SK-N-DZ (cell line): ENCODE measurements at places on chromosomes 12 and 14.

GRCh38 chr12:3042826-3043225 is 34.4 kb upstream of the TSPAN9 start:
- DNase-seq: no peak

DNA sequence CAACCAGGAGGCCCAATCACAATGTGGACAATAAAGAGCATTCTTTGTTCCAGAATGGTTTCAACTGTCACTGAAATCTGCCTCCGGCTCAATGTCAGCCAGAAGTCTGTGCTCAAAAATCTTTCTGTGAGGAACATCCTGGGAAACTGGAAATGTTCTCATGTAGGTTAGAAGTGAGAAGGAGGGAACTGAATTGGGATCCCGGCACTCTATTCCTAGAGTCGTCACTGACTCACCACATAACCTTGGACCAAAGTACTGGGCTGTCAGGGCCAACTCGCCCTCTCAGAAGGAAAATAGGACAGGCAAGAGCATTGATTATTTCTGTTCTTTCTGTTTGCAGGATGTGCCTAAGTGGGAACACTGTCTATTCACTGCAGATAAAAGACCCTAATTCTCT is 57.6 kb downstream of the PRKAB1 start:
- DNase-seq: no peak

GRCh38 chr12:90833228-90833627 is 121.7 kb downstream of the CCER1 start:
- no peak for DNase-seq

DNA sequence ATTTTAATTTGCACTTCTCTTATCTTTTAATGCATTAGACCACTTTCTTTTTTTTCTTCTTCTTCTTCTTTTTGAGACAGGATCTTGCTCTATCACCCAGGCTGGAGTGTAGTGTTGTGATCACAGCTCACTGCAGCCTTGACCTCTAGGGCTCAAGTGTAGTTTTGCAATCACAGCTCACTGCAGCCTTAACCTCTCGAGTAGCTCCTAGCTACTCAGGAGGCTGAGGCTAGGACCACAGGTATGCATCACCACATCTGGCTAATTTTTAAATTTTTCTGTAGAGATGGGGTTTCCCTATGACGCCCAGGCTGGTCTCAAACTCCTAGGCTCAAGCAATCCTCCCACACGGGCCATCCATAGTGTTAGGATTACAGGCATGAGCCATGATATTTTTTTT is 12.7 kb downstream of the TMED8 start:
- no peak for DNase-seq

DNA sequence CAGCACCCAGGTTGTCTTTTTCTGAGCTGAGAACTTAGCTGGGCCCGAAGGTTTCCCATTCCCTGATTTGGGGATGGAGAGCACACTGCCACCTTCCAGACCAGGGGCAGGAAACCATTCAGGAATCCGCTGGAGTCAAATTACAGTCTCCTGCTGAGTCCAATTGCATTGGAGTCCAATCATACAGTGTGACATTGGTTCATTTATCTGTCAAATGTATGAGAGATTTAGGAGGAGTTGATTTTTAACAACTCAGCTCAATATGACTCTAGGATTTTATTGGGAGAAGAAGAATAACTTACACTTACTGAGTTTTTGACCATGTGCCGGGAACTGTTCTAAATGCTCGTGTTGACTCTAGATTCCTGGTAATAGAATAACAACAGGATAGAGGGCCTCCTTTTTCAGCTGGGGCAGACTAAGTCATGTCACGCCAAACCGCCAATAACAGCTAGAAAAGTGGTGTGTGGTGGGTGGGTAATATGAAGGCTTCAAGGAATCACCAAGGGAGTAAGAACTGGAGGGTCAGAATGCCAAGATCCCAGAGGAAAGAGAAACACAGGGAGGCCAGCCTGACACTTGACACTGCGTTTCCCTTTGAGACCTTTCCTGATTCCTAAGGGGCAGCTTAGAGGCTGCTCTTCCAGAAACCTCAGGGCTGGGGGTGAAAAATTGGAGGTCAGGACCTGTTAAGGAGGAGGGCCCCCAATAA is 11.5 kb downstream of the SYNDIG1L start:
- no peak for DNase-seq

DNA sequence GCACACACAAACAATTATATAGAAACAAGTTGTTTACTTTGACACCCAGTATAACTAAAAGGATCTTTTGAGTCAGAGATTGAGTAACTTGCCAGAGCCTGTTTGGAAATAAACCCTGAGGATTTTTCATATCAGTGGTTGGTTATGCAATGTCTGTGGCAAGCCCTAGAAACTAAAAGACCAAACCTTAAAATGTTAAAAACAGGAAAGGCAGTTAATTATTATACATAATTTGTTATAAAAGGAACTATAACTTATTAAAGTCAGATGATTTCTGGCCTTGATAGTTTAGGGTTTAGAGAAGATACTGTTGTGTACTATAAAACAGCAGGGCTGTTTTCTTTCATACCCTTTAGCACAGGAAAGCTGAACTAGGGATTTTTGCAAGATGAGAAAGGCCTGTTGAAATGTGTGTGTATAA is 44.1 kb downstream of the PSEN1 start:
- DNase-seq: no peak

- DNase-seq: no peak
Measured at GRCh38 chr14:53525608-53526007, 372.5 kb upstream of the DDHD1 start.

DNA sequence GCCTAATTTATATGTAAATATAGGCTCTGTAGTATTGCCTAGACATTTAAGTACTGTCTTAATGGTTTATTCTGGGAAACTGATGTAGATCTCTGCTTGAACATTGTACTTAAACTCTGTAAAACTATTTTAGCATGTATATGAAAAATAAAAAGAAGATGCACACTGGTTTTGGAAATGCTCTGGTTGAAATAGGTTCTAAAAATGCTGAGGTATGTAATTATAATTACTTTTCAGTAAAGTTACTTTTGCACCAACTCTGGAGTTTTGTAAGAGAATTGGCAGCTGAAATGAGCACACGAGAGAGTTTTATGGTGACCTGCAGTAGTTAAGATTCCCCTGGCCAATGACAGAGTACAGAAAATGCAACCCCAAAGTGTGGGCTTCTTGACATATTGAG is 353.9 kb downstream of the ATP23 start:
- no peak for DNase-seq

GRCh38 chr14:54121466-54122027 is 164.9 kb upstream of the BMP4 start:
- no peak for DNase-seq

GRCh38 chr12:52628111-52628507 is 9.8 kb upstream of the KRT73 start:
- DNase-seq: no peak

DNA sequence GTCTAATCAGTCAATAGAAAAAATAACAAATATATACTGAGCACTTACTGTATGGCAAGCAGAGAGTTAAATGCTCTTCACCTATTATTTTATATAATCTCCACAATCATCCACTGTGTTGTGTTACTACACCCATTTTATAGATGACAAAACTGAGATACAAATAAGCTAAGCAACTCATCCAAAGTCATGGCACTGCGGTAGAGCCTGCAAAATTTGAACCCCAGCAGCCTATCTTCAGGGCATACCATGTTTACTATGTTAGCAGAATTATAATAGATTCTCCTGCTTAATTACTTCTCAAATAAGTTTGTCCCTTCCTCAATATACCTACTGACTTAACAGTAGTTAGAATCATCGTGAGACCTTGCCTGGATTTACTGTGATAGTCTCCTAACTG is 53.6 kb upstream of the PCED1B start:
- no peak for DNase-seq

- no peak for DNase-seq
Measured at GRCh38 chr14:93972618-93973205, 3.7 kb downstream of the ASB2 start.

GRCh38 chr14:75906680-75907280 is 75.0 kb downstream of the TGFB3 start:
- DNase-seq: peak; percentile 33

DNA sequence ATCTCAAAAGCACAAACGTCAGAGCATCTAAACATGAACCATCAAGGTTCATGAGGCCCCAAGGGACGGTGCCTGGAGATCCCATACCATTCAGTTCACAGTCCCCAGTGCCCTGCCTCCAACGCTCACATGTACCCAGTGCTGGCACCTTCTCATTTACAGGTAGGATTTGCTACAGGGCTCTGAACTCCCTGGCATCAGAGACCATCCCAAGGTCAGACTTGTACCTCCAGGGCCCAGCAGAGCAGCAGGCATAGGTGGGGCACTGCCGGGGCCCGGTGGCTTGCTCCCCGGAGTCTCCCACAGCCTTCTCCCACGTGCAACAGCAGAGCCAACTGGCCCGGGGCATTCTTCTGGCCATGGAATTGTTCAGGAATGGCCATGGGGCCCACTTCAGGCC is 114.8 kb downstream of the BCL11B start:
- no peak for DNase-seq

GRCh38 chr12:7107636-7108002 is 1.4 kb downstream of the C1RL start:
- DNase-seq: no peak

- peak; percentile 37 for DNase-seq
Measured at GRCh38 chr12:50110127-50110761, 1.8 kb upstream of the COX14 start.

DNA sequence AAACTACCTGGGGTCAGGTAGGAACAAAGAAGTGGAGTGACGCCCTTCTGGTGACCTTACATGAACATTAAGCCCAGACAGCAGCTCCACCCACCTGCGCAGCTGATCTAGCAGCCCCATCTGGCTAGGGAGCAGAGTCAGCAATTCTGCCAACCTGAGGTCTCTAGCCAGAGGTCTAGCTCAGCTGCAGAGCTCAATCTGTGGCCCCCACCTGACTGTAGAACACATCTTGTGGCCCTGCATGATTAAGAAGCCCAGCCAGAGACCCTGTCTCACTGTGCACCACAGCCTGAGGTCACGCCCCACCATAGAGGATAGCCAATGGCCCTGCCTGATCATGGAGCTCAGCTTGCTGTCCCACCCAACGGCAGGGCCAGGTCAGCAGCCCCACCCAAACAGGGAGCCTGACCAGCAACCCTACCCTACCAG is 50.6 kb upstream of the HIGD1C start:
- DNase-seq: no peak

- DNase-seq: no peak
Measured at GRCh38 chr12:92000597-92000996, 145.0 kb downstream of the BTG1 start.

GRCh38 chr14:50318031-50318626 is 6.0 kb downstream of the DMAC2L start:
- DNase-seq: no peak

DNA sequence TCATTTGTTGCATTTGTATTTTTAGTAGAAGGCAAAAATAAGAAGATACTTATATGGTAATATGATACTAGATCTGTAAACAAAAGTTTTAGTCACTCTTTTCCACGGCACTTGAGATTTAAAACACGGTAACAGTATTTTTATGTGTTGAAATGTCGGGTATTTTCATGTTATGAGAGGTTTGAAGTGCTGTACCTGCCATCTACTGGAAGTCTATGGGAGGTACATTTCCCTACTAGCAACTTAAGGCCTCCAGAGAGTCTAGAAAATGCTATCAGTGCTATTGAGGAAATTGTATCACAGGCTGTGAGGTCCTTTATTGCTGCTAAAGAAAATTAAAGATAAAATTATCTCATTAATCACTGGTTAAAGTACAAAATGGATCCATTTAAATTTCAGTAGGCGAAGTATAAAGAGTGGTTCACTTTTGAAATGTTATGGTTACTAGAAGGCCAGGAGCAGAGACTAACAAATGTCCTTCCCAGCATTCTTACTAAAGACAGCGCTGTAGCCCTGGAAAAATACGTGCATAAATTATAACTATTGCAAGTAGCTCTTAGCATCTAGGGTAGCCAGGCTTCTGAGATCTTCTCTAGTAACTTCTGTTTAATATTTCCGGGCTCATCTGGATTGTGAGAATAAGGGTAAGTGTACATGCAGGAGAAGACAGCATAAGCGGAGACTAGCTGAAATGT is 77.6 kb upstream of the PRKD1 start:
- peak; percentile 60 for DNase-seq

DNA sequence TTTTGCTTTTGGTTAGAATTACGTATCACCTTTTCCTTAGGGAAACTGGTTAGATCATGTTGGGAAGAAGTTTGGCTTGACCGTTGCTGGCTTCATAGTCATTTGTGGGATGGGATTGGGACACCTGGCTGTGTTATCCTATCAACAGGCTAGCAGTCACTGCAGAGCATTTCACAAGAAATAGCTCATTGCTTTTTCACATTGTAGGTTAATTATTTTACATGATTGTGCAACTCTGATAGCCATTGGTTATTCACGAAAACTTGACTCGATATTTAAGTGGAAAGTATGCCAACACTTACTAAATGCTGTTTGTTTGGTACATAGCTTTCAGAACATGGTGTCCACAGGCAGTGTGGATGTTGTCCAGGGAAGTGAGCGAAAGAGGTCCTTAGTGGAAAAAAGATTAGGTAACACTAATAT is 89.4 kb downstream of the NKX2-1 start:
- DNase-seq: no peak

DNA sequence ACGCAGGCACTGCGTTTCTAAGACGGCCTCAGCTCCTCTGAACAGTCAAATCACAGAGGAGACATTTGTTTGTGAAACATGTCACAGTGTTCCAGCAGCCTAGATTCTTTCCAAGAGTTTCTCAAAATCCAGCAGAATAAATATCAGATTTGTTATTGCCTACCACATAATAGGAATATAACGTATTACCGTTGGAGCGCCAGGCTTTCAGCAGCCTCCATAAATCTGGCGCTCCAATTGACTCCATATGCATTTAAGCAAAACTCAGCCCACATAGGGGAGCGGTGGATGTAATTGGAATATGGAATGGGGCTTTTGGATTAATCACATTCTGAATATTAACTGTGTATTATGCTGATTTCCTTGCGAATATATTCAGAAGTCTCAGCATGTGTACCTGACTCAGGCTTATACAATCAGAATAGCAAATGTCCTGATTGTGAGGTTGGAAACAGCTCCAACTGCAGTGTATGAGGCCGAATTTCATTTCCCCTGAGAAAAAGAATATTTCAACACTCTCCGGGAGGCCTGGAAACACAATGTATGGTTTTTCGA is 174.0 kb downstream of the ASCL4 start:
- DNase-seq: no peak

DNA sequence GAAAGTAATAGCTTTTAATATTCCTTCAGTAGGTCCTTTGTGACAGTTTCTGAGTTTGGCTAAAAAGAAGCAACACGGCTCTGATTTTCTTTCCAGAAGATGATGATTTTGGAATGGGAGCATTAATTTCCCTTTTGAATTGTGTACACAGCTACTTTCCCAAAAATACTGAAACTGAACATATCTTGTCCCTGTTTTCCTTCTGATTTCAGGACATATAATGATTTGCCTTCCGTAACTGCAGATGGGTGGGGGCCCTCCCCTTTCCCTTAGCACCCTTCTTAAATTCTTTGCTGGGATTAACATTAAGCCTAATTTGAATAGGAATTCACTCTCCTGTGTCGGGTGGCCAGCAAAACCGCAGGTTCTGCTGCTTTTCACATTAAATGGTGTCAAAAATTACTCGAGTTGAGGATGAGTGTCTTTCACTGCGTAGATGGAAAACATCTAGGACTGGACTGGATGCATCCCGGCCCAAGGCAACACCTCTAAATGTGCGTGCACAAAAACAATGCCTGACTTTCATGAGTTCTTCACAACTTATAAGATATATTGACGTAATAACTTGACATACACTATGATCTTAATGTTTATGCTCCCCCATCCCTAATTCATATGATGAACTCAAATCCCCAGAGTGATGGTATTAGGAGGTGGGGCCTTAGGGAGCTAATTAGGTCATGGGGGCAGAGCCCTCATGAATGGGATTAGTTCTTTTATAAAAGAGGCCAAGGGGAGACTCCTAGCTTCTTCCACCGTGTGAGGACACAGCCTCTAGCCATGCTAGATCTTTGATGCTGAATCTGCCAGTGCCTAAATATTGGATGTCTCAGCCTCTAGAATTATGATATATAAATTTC is 158.1 kb downstream of the AEBP2 start:
- no peak for DNase-seq
